ENCODE measurements at places on chromosomes 1 and 21.
A peak's percentile ranks its signal among the peaks of the same experiment; 100 is the strongest.

GRCh38 chr1:32831878-32832277, 14.4 kb downstream of the S100PBP start:
- no peak for DNase-seq

GRCh38 chr1:233277637-233278606, 17.6 kb downstream of the PCNX2 start:
- DNase-seq: no peak

DNA sequence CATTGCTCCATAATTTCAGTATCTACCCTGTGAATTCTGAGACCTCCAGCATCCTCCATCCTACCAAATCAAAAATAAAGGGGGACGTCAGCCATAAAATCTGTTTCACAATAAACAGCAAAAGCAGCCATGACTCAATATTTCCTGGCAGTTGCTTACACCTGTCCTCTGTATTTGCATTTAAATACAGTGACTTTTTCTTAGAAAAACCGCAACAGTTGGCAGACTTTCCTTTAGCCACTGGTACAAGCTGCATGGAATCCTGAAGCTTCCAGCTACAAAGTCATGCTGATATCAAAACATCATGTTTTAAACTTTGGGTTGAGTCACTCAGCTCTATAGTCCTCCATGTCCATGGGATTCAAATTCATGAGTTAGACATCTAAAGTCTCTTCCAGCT, 278.0 kb upstream of the KAZN start:
- DNase-seq: no peak

DNA sequence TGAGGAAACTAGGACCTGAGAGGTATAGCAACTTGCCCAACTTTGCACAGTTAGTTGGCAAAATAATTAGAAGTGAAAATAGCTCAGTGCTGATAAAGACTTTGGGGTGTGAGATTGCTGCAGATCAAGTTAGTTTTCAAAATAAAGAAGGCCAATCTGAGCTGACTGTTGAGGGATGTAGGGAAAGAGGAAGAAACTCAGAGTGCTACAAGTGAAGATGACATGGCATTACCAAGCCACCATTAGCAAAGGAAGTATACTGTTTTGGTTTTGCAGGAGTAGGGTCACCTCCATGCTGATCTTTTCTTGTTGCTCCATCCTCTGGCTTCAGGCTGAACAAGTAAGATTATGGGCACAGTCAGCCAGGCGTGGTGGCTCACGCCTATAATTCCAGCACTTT, 78.7 kb upstream of the ADAM30 start:
- no peak for DNase-seq

DNA sequence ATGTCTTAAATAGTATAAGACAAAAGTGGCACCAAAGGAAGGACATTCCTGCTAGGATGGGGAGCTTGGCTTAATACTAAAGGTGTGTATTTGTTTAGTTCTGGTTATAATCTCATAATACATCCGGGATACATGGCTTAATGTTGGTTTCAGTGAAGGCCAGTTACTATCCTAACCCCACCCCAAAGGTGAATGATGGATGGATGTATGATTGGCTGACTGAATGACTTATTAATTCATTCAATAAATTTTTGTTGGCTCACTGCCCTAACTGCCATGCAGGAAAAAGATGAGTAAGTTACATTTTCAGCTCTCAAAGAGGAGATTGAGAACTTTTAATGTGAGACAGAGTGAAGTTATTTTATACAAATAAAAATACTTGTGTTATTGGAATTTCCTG, 52.2 kb downstream of the PHACTR4 start:
- DNase-seq: no peak

GRCh38 chr1:82894635-82895034, 1093.9 kb downstream of the ADGRL2 start:
- no peak for DNase-seq

- no peak for DNase-seq
These were observed 19.2 kb downstream of the CRCT1 start for GRCh38 chr1:152533327-152533938.

- peak; percentile 45 for DNase-seq
These were observed 10.0 kb upstream of the ARHGAP29 start for GRCh38 chr1:94247138-94248094.

DNA sequence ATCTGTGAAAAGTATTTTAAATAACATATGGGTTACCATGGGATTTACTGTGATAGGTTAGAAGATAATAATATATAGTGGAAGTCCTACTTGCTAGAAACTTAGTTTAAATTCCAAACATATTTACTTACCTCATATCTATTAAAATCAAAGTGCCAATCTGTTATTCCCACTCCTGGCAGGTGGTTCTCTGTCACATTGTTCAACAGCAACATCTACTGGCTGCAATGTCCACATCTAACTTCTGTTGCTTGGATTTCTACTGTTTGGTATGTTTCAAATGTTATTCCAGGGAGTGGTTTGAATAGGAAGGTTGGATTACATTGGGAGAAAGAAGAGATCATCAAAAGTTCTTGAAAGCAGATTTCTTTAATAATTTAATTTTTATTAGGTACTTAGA, 122.5 kb upstream of the NCAM2 start:
- DNase-seq: no peak

DNA sequence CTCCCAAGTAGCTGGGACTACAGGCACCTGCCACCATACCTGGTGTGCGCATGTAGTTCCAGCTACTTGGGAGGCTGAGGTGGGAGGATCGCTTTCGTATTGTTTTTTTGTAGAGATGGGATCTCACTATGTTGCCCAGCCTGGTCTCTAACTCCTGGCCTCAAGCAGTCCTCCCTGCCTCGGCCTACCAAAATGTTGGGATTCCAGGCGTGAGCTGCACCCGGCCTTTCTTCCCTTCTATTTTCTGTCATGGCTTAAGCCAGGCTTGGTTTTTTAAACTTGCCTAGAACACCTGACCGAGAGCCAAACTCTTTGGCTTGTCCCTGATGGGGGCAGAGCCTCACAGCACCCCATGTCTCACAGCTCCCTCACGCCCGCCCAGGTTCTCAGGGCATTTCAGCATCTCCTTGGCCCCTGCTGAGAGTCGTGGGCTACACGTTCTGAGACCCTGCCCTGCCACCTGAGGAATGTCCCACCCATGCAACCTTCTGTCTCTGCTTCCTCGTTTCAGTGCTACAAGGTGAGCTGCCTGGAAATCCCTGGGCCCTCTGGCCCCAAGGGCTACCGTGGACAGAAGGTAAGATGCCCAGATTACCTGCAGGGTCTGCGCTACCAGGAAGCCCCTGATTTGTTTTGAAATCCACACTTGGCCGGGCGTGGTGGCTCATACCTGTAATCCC, 15.7 kb downstream of the COL6A2 start:
- no peak for DNase-seq

DNA sequence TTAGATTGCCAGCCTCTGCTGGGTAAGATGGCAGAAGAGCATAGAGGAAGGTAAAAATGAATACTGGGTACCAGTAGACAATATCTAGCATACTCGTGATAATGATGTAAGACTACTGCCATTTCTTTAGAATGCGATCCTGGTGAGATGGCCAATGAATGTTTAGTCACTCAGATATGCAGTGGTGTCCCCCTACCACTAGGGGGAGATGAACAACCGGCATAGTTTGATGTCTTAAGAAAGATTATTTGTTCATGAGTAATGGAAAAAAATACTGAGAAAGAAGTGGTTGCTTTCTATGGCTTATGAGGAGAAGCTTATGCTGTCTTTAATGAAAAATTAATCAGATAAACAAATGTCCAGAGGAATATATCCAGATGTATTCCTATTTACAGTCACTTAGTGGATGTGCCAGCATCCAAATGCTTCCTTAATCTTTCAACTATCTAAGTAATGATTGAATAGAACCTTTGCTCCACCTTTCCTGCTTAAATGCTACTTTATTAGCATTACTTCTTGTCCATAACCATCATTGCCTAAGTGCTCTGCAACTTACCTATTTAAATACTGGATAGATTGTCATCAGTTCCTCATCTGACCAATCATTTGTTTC, 256.6 kb downstream of the ST6GALNAC3 start:
- no peak for DNase-seq

DNA sequence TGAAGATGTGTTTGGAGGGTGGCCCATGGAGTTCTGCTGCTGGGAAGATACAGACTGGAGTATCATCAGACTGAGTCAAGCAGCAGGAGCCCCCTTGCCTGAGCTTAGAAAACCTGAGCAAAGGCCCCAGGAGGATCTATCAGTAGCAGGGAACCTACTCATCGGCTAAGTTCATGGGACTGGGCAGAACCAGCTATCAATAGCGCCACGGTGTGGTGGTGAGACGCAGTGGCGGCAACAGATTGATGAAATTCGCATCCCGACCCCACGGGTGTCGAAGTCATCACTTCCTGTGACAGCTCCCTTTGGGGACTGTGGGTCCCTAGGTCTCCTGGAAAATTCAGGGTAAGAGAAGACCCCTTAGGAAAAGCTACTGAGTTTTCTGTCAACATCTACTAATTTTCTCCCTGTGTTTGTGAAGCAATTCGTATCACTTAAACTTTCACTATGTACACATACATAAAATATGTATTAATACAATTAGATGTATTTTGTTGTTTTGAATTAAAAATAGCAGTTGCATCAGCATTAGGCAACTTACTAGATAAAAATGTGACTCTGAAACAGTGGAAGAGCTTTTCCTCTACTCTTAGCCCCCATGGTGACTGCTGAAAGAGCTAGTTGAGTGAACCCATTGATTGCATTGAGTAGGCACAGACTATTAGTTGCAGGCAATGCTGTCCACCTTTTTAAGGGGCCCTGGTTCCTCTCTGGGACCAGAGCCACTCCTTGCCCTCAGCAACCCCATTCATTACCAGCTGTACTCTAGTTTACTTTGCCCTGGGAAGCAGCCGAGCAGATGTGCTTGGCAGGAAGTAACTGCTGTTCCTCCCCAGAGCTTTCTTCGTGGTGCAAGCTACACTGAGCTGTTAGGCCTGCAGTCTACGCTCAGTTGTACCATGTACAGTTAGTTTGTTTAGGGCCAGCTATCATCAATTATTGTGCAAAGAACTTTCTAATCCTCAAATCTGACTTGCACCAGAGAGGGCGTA, 7.3 kb upstream of the CACNA1S start:
- DNase-seq: peak; percentile 70

DNA sequence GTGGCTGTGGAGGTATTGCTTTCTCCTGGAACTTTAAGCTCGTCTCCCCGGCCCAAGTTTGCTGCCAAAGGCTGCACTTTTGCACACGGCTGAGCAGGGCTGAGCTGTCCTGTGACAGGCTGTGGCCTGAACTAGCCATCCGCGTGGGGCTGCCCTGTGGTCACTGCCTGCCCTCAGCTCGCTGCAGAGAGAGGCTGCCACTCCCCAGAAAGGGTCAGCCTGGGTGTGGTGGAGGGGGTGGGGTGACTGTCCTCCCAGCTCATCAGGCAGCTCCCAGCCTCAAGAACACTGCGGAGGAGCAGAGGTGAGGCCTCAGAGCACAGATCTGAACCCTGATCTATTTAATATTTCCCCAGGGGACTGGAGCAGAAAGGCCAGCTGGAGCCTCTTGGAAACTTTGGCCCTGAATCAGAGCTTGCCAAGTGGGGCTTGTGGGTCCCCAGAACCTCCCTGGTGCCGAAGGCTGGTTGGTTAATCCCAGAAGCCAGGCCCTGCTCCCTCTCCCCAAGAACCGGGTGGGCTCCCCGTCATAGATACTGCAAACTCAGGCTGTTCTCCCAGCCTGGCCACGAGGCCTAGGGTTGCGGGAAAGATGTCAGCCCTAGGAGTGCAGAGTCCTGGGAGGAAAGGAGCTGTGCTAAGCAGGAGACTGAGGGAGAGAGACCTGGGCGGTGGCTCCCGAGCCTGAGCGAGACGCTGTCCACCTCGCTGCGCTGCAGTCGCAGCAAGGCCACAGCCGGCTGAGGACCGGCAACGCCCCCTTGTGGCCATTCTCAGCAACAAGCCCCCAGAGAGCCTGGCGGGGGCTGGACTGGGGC, 125.1 kb upstream of the IPO9 start:
- DNase-seq: peak; percentile 82

DNA sequence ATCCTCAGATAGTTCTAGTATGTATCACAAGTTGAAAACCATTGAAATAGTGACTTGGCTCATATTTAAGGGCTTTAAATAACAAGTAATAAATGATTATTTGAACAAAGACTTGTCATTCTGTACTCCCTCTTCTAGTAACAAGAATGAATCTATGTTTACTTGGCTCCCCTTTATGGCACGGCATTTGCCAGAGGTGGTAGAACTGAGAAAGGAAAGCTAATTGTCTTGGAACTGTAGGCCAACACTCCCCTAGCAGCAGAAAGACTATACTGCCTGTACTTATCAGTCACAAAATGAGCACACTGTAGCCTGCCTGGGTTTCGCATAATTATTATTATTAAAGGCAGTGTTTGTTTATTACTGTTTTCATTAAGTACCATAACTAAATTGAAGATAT, 29.6 kb upstream of the SMYD2 start:
- no peak for DNase-seq

DNA sequence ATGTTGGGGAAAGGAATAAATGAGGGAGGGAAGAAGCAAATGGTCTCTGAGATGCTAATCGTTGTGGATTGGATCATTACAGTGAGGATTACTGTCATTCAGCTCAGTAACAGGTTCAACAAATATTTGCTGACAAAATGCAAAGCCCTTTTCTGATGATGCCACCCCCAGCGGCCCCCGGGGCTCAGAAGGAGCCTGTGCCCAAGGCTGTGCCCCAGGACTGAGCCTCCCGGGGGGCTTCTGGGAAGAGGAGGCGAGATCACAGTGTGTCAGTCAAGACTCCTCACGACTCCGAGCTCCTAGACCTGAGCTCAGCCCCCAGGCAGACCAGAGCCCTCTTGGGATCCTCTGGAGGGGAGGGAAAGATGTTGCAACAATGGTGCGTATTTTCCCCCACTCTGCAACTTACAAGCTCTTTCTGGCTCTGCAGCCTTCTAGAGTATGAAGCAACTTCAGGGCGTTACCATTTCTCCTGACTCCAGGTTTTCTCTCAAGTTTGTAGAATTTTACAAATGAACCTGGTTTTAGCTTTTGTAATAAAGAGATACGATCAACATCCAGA, 20.8 kb downstream of the EPHA8 start:
- no peak for DNase-seq

DNA sequence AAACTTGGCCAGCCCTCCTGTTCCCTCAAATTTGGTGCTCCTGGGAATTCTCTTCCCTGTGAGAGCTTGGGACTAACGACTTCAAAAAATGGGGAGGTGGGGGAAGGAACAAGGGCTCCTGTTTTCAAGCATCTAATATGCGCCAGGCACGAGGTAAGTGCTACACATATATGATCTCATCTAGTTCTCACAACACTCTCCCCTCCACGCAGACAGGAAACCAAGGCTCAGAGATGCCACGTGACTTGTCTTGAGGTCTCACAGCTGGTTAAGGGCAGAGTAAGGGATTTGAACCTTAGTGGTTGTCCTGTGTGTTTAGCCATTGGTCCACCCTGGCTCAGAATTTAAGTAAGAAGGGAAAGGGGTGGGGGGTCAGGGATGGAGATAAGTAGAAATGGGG, 125.9 kb downstream of the DMRTB1 start:
- no peak for DNase-seq

DNA sequence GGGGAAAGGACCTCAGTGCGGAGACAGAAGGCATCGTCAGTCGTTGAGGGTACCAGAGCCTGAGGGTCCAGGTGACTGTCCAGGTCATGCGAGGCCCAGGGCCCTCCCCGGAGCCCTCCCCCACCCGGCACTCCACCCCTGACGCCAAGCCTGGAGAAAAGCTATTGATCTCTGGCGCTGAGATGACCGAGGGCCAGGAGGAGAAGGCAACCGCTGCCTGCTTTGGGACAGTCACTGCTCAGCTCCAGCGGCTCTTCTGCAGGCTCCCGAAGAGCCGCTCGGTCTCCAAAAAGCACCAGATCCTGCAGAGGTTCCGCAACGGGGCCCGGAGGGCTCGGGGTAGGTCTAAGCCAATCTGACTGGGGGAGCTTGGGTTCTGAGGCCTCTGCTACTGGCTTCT, 10.9 kb downstream of the RASSF5 start:
- no peak for DNase-seq

- no peak for DNase-seq
These were observed 18.8 kb downstream of the RHBG start for GRCh38 chr1:156387870-156388173.

All from 8988T (cell line).